Colonic mucosa (tissue), 4 donors: ENCODE measurements at places on chromosomes 5 and 9. TPM values are rescaled to one million over a fixed set of nuclear protein-coding genes. Genes with fewer than 3 reads are reported as not detected.

- DNase-seq: no peak
Measured at GRCh38 chr5:133344266-133344665, 268.1 kb downstream of the FSTL4 start.

The PLAC8L1 gene
- not detected for total RNA-seq

DNA sequence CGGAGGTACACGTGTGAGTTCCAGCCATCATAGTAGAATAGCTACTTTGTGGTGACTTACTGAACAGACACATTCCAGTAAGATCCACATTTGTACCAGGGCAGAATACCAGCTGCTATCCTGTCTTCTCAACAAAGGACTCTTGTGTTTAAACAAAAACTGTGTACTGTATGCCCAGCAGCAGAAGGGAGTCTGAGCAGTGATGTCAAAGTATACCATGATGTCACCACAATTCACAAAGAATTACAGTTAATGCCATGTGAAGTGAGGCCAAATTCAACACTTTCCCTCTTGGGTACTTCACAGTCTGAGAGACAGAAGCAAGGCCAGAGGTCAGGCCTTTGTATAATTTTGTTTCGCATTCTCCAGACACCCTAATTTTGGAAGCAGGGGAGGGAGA is 137.0 kb downstream of the ADAMTSL1 start:
- DNase-seq: no peak

DNA sequence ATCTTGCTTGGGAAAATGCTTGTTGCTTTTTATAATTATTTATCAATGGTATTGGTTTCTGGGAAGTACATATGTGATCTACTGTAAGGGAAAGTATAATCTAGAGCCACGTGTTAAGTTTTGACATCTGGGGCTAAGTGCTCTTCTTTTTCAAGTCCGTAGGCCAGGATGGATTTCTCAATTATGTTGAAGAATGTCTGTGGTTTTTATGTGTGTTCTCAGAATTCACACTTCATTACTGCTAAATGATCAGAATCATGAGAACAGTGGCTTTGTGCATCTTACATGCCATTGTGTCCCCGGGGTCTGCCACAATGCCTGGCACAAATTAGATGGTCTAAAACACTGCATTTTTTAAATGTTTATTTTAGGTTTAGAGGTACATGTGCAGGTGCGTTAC is 14.5 kb upstream of the AUH start:
- DNase-seq: no peak

The OR1Q1 gene
- not detected for total RNA-seq

DNA sequence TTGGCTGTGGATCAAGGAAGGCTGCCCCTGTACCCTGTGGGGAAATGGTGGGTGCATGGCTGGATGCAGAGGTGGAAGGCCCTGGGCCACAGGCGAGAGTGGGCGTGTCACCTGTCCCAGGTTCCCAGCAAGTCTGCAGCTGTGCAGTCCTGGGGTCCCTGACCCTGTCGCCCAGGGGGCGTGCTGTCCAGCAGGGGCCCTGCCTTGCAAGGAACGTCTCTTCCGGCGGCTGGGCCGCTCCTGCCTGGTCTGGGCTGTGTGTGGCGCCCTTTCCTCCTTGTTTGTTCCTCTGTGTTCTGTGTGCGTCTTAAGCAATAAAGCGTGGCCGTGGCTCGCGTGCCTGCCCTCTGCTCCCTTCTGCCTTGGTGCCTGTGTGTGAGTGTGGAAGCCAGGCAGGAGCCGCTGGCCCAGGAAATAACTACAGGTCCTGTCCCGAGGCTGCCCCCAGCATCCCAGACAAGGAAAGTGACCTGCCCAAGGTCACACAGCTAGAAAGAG is 8.4 kb downstream of the SLC2A6 start:
- no peak for DNase-seq
